ENCODE measurements at places on chromosomes 12 and 14.

DNA sequence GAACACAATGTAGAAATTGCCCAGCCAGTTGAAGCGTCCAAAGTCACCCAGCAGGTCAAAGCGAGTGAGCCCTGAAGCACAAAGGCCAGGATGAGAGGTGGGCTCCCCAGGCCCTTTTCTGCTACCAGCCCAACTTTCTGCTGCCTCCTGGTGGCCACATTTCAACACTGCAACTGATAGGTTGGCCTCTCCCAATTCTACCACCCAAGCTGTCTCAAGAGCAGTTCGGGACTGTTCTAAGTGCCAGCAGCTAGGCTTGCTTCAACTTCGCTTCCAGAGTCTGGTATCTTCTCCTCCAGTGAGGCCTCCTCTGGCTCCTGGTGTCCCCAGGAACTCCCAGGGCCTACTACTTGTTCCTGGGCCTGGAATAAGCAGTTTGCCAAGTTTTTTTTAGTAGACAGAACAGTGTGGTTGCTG, 3.4 kb upstream of the DHH start:
- DNase-seq = no peak

DNA sequence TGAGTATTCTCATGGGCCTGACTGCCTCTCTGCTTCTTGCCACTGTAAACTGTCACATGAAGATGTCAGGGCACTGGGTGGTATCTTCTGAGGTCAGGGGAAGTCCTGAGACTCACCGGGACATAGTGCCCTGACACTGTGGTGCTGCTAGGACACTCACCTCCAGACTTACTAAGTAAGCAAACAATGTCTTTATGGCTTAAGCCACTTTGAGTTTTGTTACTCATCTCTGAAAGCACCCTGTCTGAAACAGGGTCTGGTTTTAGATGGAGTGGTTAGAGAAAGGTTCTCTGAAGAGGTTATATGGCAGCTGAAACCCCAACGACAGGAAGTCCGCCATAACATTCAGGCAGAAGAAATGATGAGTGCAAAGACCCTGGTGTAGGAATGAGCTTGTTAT, 22.7 kb downstream of the GPR19 start:
- DNase-seq = no peak

DNA sequence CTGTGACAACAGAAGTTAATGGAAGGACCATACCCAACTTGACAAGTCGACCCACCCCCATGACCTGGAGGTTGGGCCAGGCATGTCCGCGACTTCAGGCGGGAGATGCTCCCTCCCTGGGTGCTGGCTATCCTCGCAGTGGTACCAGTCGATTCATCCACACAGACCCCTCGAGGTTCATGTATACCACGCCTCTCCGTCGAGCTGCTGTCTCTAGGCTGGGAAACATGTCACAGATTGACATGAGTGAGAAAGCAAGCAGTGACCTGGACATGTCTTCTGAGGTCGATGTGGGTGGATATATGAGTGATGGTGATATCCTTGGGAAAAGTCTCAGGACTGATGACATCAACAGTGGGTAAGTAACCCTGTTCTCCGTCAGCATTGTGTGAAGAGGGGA, 220.1 kb downstream of the NAV3 start:
- DNase-seq = no peak

DNA sequence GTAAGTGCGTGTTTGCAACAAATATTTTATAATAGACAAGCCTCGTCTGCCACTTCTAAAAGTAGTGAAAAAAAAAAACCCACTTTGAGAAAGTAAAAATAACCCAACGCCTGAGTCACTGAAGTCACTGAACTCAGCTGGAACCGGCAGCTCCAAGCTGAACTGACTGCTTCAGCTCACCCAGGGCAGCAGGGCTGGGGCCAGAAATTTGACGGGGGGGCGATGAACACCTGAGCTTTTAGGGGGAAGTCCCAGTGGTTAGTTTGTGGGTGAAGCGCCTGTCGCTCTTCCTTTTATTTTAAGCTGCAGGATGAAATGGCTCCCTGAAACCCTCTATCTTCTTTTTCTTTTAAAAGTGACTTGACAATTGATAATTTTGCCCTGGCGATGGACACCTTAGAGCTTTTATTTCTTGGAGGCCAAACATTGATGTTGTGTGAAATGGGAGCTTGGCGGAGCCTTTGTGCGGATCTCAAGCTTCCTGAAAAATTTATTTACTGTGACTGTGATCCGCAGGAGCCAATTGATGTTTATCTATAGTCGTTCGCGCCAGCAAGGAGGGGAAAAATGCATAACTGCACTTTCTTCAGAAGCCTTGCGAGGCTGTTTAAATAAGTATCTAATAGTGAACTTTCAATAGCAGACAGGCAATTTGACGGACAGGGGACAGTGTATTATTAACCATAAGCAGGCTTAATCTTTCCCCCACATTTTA, 173.2 kb upstream of the MYL2 start:
- DNase-seq = no peak

GRCh38 chr12:94973221-94973620, 30.3 kb downstream of the NDUFA12 start:
- DNase-seq = no peak

GRCh38 chr12:12133259-12133658, 62.5 kb downstream of the BCL2L14 start:
- no peak for DNase-seq

- DNase-seq = no peak
Observed at GRCh38 chr14:56237398-56237797, 119.2 kb downstream of the PELI2 start.

GRCh38 chr12:54773593-54773992, 80.7 kb upstream of the MUCL1 start:
- DNase-seq = no peak

DNA sequence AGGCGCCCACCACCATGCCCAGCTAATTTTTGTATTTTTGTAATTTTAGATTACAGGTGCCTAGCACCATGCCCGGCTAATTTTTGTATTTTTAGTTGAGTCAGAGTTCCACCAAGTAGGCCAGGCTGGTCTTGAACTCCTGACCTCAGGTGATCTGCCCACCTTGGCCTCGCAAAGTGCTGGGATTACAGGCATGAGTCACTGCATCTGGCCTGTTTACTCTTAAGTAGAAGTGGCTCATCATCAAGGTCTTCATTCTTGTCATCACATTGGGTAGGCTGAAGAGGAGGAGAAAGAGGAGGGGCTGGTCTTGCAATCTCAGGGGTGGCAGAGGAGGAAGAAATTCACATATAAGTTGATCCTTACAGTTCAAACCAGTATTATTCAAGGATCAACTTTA, 152.4 kb upstream of the ATP2B1 start:
- no peak for DNase-seq

DNA sequence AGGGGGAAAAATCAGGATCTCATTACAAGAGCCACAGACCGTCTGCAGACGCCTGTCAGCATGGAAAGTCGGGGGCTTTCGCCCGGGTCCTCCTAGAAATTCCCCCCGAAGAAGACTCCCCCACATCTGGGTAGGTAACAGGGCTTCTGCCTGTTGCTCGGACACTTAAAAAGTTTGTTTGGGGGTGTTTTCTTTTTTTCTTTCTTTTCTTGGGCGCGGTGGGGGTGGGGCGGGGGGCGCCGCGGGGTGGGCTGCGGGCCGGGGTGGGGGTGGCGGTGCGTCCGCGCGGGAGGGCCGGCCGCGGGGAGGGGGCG, 358 bp downstream of the ELK3 start:
- no peak for DNase-seq

GRCh38 chr12:83122623-83122934, 435.9 kb downstream of the TMTC2 start:
- no peak for DNase-seq

GRCh38 chr12:53820514-53821306, 68.9 kb upstream of the CISTR start:
- DNase-seq = no peak

DNA sequence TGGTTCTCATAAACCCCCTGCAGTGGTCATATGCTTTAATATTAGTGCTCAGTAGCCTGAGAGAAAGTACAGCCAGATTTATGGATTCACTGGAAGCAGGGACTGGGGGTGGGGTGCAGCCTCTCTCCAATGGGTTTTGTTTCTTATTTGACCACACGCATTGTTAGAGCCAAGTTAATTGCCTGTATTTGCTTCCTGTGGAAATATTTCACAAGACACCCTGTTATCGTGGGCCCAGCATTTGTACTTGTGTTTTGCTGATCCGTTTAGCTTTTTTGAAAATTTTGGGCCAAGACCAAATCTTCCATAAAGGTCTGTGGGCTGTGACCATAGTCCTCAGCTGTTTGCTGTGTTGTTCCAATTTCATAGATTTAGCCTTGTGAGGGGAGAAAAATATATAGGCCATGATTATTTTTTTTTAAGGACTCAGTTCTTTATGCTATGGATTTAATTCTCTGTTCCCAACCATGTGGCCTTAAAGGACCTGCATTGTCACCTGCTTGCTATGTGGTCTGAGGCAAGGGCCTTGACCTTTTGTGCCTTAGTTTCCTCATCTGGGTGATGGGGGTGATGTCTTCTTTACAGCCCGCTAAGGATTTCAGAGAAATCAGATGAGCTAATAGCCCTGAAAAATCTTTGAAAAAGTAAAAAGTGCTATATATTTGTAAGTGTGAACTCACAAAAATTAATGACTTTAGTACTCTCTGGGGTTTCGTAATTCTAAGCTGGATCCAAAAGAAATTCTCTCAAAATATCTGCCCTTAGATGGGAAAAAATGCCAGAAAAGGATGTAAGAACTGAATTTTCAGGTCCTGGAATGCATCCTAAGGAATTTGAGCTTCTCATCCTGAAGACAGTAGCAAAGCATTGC, 370.2 kb downstream of the DPF3 start:
- no peak for DNase-seq

DNA sequence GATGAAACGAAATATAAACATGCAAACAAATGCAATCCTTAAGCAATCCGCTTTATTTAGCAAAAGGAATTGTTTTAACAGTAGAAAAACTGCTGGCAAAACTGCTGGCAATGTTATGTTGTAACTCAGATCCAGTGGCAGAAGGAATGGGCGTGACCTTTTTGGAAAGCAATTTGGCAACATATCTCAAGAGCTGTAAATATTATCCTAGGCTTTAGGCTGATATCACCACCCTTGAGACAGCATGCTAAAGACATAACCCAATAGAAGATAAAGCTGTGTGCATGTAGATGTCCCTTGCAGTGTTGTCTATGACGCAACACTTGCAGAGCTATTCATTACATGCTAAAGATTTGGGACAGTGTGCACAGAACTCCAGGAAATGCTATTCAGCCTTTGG, 138.5 kb downstream of the DICER1 start:
- no peak for DNase-seq
